Activated CD8-positive, alpha-beta T cell treated with anti-CD3 and anti-CD28 coated beads, Interleukin-2, amount 10 ng/mL, durations not matched to agents 7 days and 5 days (primary cell): ENCODE measurements at places on chromosomes 4 and X.
A peak's percentile ranks its signal among the peaks of the same experiment; 100 is the strongest.

- no peak for DNase-seq
These were observed 606.2 kb downstream of the KLHL13 start for GRCh38 chrX:117510453-117510852.

- peak; percentile 31 for DNase-seq
These were observed 53.3 kb downstream of the WFS1 start for GRCh38 chr4:6322761-6323566.

DNA sequence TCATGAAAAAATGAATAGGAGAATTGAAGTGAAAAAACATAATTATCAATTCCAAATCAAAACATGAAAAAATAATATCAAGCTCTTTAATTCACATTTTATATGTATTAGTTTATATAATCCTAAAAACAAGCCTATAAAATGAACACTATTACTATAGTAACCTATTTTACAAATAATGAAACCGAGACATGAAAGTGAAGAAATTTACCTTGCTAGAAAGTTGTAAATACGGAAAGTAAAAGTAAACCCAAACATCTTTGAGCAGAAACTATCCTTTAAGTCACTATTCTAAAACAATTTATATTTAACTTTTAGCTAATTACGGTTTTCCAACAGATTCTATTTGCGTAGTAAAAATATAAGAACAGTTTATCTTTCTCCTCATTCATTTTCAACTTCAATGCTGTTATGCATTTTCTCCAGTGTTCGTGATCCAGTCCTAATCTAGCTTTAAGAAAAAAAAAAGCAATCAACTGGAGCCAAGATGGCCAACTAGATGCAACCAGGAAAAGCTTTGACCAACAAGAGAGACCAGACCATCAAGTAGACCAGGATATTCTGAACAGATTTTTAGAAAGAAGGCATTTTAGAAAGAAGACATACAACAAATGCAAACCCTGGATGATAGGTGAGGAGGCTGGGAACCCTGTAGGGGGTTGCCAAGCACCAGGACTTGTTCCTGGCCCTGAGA lies 67.0 kb downstream of the DDX53 start:
- DNase-seq = no peak

- DNase-seq = peak; percentile 63
These were observed 3.5 kb downstream of the HUWE1 start for GRCh38 chrX:53682885-53683555.

GRCh38 chr4:106021737-106022410 lies 126.6 kb downstream of the NPNT start:
- DNase-seq = no peak

- DNase-seq = no peak
These were observed 62.6 kb upstream of the TEX13D start for GRCh38 chrX:124269881-124270280.

- no peak for DNase-seq
These were observed 171.8 kb upstream of the CLNK start for GRCh38 chr4:10856271-10856782.

- peak; percentile 46 for DNase-seq
These were observed 10.5 kb upstream of the PGM2 start for GRCh38 chr4:37816006-37816405.

- DNase-seq = no peak
These were observed 251.6 kb downstream of the NPFFR2 start for GRCh38 chr4:72283357-72283756.

DNA sequence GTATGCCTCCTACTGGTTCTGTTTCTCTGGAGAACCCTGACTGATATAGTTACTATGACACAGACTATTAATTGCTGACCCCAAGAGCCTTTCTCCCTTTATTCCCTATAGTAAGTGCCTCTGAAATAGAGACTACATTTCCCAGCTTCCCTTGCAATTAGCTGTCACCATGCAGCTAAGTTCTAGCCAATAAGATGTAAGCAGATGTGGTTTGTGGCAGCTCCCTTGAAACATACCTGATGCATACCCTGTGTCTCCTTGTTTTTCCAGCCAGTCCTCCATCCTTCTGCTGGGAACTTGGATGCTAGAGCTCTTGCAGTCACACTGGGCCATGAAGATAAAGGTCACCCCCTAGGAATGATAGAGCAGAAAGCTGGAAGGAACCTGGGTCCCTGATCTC lies 9.7 kb upstream of the TMEM165 start:
- peak; percentile 26 for DNase-seq

- DNase-seq = no peak
These were observed 155.8 kb downstream of the PPP3CA start for GRCh38 chr4:101191302-101192098.
